ENCODE measurements at places on chromosomes 1 and 21.

DNA sequence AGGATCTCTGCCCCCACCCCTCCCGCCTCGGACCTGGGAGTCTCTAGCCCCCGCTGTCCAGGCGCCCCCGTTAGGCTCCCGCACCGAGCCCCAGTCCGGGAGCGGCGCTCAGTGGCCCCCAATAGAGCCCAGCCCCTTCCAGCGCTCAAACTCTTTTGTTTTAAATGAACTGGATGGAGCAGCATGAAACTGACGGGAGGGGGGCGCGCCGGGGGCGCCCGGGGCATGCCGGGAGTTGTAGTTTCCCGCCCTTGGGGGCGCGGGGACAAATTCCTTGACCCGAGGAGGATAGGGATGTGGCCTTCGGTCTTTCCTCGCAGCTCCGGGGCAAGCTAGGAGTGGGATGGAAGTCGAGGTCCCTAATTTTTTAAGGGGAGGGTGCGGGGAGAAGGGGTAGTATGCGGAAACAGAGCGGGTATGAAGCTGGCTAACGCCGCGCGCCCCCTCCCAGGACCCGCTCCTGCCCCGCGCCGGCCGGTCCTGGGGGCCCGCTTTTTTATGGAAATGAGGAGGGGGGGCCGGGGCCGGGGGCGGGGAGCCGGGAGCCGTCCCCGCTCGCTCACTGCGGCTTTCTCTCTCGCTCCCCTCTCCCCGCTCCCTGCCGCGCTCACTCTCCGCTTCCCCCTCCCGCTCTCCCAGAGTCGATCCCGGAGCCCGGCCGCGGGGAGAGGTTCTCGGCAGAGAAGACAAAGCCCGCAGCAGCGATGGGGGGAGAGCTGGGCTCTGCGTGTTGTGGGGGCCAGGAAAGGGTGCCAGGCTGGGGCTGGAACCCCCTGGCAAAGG, at the start of gene MEX3A:
TSS of gene MEX3A (minus strand) at position 157 of the 783 bp plus-strand sequence. CDS start 467 bp downstream, outside the sequence.
- DNase-seq: peak; percentile 53

DNA sequence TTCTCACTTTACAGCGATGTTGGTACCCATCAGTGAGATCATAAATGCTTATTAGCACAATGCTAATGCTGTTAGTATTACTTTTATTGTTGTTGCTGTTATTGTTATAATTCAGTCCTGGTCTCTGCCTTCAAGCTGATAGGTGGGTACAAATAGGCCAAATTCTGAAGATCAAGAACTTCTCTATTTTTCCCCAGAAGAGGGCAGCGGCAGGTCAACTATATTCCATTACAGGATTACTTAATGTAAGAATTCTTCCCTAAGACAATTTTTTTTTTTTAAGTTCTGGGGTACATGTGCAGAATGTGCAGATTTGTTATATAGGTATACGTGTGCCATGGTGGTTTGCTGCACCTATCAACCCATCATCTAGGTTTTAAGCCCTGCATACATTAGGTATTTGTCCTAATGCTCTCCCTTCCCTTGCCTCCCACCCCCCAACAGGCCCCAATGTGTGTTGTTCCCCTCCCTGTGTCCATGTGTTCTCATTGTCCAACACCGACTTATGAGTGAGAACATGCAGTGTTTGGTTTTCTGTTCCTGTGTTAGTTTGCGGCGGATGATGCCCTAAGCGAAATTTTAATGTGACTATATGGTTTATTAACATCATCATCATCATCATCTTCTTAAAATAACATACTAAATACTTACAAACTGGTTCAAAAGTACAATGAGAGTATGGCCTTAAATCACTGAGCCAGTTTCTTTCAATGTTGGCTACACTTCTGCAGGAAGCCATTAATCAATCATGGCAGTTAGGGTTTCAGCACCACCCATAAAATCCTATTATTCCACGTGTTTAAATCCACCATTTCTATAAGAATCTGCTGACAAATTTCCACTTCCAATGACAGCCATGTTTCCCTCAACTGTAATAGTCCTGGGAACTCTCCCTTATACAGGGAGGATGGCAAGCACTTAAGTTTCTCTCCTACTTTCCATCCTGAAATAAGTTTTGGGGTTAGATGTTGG, 19.2 kb downstream of the SLC19A2 start:
- peak; percentile 13 for DNase-seq

DNA sequence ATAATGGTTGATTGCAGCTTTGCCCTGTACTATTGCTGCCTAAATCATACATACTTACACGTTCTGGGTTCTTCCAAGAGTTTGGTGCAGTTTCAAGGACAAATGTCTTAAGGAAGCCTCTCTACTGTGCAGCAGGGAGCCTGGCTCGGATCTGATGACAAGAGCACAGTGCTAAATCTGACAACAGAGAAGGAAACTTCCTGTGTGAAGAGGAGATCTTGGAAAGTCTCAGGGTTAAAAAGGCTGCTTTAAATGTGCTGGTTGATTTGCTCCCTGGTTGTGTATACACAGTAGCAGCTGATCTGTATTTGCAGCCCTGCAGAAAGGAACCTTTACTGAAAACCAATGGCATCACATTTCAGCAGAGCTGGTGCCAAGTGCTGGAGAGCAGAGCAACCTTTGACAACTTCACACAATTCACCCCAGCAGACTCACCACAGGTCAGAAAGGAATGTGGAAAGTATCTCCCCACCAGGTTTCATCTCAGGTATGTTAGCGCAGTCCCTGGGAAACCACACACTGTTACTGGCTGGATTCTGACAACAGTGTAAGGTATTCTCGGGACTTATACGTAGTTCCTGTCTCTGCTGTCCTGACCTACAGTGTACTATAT, 355.0 kb upstream of the ESRRG start:
- no peak for DNase-seq

GRCh38 chr1:201968202-201968925, 13.1 kb downstream of the TIMM17A start:
- DNase-seq: no peak

- DNase-seq: no peak
Measured at GRCh38 chr21:20617130-20617529, 381.1 kb upstream of the NCAM2 start.

GRCh38 chr1:39160703-39161102, 43.8 kb upstream of the MACF1 start:
- DNase-seq: no peak

GRCh38 chr1:9100471-9101043, 28.3 kb downstream of the GPR157 start:
- DNase-seq: no peak

Measured in activated T-cell treated with anti-CD3 and anti-CD28 coated beads, Interleukin-2, amount 50 U/mL, for 4 hours (primary cell).